AG08396 (cell line): ENCODE measurements at places on chromosomes 1 and 21.
A peak's percentile ranks its signal among the peaks of the same experiment; 100 is the strongest.

DNA sequence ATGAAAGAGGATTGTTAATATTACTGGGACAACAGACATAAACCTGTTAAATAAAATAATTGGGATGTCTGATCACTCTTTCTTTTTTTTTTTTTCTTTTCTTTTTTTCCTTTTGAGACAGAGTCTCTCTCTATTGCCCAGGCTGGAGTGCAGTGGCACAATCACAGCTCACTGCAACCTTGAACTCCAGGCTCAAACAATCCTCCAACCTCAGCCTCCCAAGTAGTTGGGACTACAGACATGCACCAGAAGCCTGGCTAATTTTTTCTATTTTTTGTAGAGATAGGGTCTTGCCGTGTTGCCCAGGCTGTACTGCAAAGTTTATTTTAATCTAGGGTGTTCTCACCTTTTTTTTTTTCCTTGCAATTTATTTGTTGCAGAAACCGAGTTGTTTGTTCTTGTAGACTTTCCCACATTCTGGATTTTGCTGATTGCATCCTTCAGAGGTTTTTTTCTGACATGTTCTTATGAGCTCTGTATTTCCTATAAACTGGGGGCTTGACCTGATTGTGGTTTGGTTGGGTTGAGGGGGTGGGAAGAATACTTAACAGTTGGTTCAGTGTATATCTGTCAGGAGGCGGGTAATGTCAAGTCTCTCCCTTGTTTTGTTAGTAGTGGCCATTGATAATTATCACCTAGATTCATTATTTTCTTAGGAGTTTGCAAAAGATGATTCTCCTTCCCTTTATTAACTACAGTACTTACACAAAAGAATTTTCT lies 125.2 kb downstream of the MAST2 start:
- no peak for DNase-seq

DNA sequence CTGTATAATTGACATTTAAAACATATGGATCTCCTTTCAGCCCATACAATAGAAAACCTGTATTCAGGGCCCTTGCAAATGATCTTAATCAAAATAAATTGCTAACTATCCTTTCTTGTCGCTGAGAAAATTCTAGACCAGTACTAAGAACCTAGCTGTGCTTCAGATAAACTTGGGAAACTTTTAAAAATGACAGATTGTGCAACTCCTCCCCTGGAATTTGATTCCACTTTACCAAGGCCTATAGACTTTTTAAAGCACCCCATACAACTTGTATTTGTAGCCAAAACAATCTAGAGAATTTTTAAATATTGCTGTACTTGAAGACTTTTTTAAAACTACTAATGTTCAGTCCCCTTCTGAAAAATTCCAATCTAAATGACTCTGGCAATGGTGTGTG lies 51.6 kb downstream of the ZNF644 start:
- no peak for DNase-seq

DNA sequence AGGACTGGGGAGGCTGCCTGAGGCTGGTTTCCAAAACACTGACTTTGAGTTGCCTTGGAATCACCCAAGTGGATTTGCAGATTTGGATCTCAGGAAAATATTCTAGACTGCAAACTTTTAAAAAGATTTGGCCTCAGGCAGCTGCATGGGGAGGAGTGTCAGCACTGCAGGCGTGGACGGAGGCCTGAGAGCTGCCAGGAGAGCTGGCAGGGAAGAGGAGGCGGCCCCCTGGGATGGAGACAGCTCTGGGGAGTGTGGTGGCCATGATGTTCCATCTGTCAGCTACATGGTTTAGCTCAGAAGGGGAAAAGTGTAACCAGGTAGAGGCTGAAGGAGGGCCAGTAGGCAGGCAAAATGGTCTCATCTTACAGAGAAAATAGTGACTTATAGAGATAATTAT lies 72.1 kb downstream of the VPS26C start:
- no peak for DNase-seq

DNA sequence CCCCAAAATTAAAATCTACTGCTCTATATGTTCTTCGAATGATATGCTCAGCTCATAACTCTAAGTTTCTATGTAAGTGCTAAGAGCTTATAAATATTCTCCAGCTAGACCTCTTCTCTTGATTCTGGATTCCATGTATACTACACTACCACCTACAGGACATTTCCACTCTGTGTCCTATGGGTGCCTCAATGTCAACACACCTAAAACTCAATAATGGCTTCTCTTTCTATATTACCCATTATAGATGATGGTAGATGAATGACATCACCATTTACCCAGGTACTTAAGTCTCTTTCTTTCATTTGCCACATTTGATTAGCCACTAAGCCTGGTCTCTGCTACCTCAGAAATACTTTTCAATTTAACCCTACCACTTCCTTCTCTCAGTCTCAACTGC lies 41.3 kb downstream of the TBX19 start:
- no peak for DNase-seq

DNA sequence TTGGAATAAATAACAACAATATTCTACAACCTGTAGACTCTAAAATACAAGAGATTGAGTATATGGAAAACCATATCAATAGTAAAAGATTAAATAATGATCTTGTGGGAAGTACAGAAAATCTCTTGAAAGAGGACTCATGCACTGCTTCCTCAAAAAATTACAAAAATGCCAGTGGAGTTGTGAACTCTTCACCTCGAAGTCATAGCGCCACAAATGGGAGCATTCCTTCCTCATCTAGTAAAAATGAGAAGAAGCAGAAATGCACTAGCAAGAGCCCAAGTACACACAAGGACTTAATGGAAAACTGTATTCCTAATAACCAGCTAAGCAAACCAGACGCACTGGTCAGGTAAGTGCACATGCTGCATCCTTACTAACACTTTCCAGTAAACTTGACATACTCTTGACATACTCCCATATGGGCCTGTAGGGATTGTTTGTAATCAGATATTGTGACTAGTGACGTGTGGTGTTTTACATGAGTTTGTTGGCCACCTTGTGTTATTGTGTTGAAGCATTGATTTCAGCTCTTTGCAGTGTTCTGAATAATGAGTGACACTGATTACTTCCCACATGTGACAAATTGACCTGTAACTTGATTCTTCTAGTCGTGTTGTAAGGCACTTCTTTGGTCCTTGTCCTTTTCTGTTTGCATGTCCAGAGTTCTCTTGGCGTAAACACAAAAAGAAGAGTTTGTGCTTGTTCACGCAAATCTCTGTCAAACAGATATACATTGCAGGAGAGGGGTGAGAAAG lies 28.0 kb downstream of the MACO1 start:
- DNase-seq: no peak

DNA sequence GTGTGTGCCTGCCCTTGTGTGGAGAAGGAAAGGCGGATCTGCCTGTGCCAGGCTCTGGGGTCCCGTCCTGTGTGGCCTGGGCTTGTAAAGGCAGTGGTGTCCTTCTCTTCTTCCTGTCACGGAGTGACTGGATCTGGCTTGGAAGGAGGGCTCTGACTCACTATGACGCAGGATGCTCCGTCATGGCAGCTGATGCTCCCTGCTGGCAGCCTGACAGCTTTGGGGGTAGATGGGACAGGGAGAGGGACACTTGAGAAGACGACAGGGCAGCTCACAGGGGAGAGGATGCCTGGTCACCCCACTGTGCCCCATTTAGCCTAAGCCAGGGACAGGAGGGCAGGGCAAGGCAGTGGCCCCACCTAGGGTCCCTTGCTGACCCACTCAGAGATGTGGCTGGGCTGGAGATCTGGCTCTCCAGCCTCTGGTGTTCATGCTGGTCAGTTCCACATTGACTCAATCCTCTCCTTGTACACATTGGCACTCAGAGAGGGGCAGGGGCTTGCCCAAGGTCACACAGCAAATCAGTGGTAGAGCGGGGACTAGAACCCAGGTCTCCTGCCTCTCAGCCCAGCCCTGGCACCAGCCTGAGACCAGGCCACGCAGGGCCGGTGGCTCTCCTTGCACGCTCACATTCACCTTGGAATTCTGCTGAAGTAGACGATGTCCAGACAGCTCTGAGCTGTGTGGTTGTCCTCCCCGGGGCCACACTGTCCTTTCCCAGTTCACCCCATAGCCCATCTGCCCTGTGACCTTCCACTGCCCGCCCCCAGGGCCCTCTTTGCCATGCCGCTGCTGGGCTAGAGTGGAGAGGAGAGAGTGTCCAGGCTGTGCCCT lies 2.8 kb upstream of the FAM131C start:
- peak; percentile 92 for DNase-seq

GRCh38 chr1:6278263-6278662 lies 17.4 kb upstream of the GPR153 start:
- DNase-seq: no peak

- no peak for DNase-seq
These were observed 13.5 kb downstream of the STPG1 start for GRCh38 chr1:24400065-24400464.

- DNase-seq: no peak
These were observed 23.5 kb downstream of the NTPCR start for GRCh38 chr1:232973652-232974611.

DNA sequence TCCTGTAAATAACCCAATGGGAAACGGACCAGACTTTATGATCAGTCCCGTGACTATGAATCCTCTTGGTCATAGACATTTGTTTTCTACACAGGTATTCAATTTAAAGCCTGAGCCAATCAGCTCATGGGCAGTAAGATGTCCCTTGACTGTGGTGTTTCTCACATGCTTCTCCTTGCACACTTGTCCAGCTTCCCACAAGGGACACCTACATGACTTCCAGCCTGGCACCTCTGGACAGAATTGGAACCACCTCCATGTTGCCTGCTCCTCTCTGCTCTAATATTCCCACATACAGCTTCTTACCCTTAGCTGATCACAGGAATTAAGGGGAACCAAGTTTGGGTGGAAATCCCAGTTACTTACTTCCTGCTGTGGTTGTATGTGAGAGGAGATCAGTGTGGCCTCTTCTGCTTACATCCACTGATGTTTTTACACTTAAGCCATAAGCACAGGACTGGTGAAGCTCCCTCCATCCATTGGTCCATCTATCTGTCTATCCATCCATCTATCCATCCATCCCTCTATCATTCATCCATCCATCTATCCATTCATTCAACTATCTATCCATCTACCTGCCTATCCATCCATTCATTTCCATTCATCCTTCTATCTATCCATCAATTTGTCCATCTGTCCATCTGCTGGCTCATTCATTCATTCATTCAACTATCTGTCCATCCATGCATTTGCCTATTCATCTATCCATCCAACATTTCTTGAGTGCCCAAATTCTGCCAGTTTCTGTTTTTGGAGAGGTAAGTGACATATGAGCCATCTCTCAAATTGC lies 16.4 kb downstream of the RUNX1 start:
- DNase-seq: no peak

- no peak for DNase-seq
These were observed 33.9 kb upstream of the CAMK1G start for GRCh38 chr1:209549443-209550205.

DNA sequence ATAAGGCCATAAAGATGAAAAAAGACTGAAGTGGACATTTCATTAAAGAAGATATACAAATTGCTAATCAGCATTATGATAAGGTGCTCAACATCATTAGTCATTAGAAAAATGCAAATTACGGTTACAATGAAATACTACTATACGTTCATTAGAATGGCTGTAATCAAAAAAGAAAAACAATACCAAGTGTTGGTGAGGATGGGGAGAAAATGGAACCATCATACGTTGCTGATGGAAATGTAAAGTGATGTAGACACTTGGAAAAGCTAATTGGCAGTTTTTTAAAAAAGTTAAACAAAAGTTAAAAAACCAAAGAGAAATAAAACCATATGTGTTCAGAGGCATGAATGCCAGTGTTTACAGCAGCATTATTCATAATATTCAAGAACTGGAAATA lies 8.6 kb upstream of the SOD1 start:
- no peak for DNase-seq

DNA sequence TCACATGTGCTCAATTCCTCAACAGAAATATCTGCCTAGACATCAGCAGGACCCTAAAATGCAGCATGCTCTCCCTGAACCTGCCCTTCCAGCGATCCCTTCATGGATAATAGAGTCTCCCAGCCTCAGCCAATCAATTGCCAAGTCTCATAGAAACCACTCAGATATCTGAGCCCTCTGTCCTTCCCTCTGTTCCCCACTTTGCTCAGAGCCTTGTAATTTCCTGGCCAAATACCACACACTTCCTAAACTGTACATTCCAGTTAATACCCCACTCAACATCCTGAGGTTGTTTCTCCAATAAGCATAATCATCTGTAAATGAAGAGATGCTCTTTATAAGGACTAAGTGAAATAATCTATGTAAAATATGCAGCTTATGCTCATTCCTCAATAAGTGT lies 59.3 kb upstream of the PTGFRN start:
- DNase-seq: no peak

DNA sequence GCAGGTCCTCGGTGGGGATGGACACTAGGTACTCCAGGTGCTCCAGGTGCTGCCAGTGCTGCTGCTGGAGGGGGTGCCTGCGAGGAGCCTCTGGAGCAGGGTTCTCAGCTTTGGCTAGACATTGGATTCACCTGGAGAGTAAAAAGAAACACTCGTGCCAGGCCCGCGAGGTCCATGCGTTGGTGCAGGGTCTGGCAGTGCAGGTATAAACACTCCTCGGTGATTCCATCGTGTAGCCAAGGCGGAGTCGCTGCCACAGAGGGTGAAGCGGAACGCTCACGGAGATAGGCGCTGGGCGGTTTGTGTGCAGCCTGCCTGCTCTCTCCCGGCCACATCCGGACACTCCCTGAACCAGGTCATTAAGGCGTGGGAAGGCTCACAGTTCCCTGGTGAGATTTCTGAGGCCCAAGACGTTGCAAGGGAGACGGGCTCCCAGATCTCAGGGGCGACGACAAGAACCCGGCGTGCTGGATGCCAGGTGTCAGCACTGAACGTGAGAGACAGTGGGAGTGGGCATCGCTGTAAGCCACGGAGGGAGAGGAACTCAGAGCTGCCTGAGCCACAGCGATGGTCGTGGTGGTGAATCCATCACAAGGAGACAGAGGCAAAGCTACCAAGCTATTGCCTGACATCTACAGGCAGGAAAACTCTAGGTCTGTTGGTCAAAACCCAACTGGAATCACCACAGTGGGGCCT lies 17.2 kb upstream of the SUMO3 start:
- no peak for DNase-seq

- DNase-seq: peak; percentile 31
These were observed 700 bp upstream of the KMO start for GRCh38 chr1:241531195-241532161.

- DNase-seq: no peak
These were observed 213.5 kb upstream of the MAP1LC3C start for GRCh38 chr1:242212401-242212800.

GRCh38 chr1:21509351-21510112 lies at the start of gene ALPL:
TSS of gene ALPL (plus strand) at chr1:21509423. CDS start at chr1:21554082, 44,659 bp downstream.
- no peak for DNase-seq

DNA sequence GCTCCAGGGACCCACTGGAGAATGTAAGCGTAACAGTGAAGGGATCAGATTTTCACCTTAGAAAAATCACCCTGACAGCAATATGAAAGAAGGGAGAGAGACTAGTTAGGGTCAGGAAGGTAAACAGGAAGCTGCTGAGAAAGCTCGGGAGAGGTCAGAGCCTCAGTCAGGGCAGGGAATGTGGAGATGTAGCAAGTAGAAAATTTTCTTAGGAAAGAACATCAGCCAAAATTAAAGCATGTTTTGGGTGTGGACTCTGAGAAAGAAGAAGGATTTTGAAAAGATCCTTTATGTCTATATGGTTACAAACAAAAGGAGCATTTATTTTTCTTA lies 16.7 kb upstream of the ERICH3 start:
- no peak for DNase-seq
